Hepatic stellate cell (primary cell): ENCODE measurements at places on chromosomes 1 and 21.

GRCh38 chr1:109351457-109351856 lies 44.6 kb upstream of the MYBPHL start:
- DNase-seq: no peak

GRCh38 chr1:225597926-225598575 lies 54.9 kb downstream of the ENAH start:
- DNase-seq: no peak

DNA sequence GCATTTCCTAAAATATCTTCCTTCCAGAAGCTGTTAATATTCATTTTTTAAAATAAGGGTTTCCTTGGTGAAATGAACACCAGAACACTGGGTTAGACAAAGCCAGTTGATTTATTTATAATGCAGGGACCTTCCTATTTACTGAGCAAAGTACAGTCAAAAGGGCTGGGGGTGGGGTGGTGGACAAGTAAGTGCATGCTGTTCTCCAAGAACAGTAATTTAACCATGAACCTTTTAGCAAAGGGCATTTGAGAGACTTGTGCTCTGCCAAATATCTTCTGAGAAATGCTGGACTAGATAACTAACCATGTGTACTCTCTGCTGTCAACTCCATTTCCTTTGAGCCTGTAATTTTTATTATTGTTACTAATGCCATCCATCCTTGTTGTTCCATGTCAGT lies 100.2 kb downstream of the OMA1 start:
- no peak for DNase-seq

- no peak for DNase-seq
Observed at GRCh38 chr1:99086057-99086456, 81.4 kb upstream of the PLPPR5 start.

- DNase-seq: no peak
Observed at GRCh38 chr1:221141096-221141495, 261.9 kb downstream of the HLX start.

GRCh38 chr21:35410656-35411055 lies 361.6 kb upstream of the RUNX1 start:
- no peak for DNase-seq
